ENCODE measurements at places on chromosomes 5 and 9.

GRCh38 chr5:132372127-132372526 lies 2.6 kb downstream of the SLC22A5 start:
- no peak for DNase-seq

DNA sequence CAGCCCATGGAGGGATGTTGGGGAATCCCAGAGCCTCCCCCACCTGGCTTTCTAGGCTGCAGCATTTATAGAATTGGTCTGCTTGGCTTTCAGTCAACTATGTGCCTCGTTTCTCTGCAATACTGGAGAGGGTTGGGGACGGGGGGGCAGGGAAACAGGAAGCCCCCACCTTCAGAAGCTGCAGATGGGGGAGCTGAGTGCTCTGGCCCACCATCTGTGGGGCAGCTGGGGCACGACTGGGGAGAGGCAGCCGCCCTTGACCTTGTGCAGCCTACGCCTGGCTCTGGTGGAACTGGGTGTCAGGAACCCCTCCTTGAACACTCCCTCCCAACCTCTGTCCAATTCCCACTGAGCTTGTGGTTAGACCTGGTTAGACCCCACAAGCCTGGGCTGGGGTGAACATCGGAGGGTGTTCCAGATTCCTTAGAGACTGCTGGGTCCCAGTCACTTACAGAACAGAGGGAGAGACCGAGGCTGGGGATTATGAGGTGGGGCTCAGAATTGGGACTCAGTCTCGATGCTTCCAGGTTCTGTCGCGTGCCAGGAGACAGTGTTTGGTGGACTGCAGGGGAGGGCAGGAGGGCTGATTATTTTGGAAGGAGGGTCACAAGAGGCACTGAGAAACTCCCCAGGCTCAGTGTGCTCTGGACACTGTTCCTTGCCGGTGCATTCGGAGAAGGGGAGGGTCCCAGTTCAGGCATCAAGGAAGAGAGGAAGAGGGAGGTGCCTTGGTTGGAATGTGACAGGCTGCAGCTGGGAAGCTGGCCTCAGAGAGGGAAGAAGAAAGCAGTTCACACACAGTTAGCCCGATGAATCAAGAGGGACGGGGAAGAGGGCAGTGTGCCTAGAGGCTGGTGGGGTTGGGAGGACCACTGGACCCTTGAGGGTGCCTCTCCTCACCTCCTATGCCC lies 25.6 kb downstream of the COL27A1 start:
- no peak for DNase-seq

GRCh38 chr9:101977614-101978210 lies 239.3 kb upstream of the GRIN3A start:
- no peak for DNase-seq

GRCh38 chr5:61313960-61314681 lies 17.9 kb upstream of the ZSWIM6 start:
- DNase-seq: no peak

- DNase-seq: no peak
Measured at GRCh38 chr5:77876316-77876715, 100.2 kb upstream of the TBCA start.

DNA sequence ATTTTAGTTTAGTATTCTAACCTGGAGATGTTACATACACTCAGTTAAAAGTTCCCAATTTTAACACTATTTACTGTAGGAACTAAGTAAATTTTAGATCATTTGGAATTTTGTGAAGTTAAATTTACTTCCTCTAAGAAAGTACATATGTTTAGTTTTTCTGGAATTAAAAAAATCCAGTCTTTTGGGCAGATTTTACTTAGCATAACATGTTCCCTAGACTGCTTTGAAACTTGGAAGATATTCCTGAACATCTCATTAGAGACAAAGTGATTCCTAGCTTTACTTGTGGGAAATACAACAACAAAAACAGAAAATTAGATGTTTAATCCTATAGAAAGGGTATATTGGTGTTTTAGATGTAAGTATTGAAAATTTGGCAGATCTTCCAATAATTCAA lies 930.0 kb upstream of the PTPRD start:
- no peak for DNase-seq

GRCh38 chr5:113489299-113489698 lies 1.0 kb upstream of the MCC start:
- DNase-seq: no peak

- DNase-seq: no peak
Measured at GRCh38 chr9:72251589-72251988, 102.3 kb downstream of the GDA start.

DNA sequence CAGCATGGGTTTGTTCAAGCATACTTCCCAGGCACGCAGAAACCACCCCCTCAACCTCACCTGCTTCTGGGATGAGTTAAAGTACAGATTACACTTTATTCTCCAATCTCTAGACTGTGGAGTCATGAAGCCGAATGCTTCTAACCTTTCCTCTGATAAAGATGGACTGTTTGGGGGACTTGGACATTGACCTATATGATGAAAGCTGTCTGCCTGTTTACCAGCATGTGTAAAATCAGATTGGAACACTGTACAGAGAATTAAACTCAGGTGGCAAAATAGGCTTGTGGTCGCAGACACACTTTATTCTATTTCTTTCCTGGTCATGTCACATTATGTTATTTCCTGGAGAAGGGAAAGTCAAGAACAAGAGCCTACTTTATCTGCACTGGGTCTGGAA lies 25.7 kb downstream of the IL9 start:
- no peak for DNase-seq

- DNase-seq: no peak
Measured at GRCh38 chr9:99824378-99825171, 2.9 kb downstream of the NR4A3 start.

All from omental fat pad (tissue), 4 donors.